ENCODE measurements at places on chromosomes 5 and 9. TPM values are rescaled to one million over a fixed set of nuclear protein-coding genes. Genes with fewer than 3 reads are reported as not detected.
A peak's percentile ranks its signal among the peaks of the same experiment; 100 is the strongest.

The PAM gene
- 124 TPM for total RNA-seq

The IFNA21 gene
- not detected for total RNA-seq

GRCh38 chr9:131672451-131672850, 67.4 kb downstream of the RAPGEF1 start:
- DNase-seq = no peak

DNA sequence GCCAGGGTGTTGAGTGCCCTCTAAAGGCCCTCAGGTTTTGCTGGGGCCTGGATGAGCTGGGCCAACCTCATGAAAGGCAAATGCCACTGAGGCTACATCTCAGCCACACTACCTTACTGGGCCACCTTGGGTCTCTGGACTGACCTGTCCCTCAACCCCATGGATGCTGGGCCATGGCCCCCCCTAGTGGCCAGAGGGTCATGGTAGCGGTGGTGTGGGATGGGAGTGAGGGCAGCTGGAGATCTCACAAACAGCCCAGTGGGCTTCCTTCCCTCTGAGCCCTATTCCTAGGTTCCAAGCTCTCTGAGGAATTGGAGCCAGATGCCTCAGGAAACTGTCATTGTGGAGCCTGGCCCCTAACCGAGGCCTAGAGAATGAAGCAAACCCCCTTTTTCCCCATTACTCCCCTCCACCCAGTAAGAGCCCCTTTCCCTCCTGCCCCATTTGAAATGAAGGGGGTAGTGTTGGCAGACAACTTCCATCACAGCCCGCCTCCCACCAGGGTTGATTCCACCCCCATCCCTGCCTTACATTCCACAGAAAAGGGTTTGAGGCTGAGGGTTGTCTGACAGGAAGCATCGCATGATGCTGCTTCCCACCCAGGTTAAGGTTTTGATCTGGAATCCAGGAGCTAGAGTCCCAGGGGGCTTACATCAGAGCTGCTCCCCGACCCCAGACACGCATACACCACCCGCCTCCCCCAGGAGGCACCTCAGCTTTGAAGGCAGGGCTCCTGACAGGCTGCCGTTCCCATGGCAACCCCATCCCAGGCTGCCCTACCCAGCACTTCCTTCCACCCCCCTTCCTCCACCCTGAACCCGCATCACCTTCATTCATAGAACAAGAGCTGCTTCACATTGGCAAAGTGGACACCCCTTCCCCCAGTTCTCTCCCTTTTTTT, 63.9 kb downstream of the PCDH1 start:
- DNase-seq = peak; percentile 67

The IL4 gene
- total RNA-seq = 2.6 TPM

The PTTG1 gene
- total RNA-seq = 139 TPM

- no peak for DNase-seq
These were observed 192.2 kb downstream of the PAPPA start for GRCh38 chr9:116345817-116346216.

DNA sequence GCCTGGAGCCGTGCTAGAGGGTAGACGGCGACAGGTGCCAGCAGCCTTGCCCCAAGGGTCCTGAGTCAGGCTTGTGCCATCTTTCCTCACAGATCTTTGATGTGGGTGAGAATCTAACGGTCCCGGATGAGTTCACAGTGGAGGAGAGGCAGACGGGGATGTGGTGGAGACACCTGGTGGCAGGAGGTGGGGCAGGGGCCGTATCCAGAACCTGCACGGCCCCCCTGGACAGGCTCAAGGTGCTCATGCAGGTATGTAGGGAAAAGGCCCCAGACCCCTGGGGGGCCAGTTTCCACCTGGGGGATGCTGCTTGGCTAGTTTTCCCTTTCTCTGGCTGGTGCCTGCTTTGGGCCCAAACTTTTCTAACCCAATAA, 24.0 kb downstream of the PTGES2 start:
- no peak for DNase-seq

- DNase-seq = no peak
These were observed 83.3 kb upstream of the CXCL14 start for GRCh38 chr5:135662061-135662481.

- no peak for DNase-seq
These were observed 31.8 kb upstream of the POU4F3 start for GRCh38 chr5:146306838-146307237.

- DNase-seq = no peak
These were observed 9.9 kb upstream of the OSMR start for GRCh38 chr5:38835887-38836286.

- DNase-seq = no peak
These were observed 3.7 kb downstream of the TXN start for GRCh38 chr9:110252509-110253139.

DNA sequence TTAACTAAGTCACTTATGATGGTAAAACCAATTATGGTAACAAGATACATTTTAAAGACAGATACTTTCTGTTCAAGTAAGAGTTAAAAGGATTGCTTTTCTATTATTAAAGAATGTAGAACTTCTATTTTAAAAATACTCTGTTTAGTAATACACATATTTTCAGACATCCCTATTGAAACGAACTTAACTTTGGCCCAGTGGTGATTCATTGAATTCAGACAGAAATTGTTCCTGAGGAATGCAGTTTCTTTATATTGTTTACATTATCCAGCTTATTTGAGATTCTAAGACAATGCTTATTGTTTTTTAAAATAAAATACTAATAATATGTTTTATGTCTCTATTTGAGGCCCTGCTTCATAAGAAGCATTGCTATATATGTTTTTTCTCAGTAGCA, 816.4 kb downstream of the SEMA5A start:
- no peak for DNase-seq

DNA sequence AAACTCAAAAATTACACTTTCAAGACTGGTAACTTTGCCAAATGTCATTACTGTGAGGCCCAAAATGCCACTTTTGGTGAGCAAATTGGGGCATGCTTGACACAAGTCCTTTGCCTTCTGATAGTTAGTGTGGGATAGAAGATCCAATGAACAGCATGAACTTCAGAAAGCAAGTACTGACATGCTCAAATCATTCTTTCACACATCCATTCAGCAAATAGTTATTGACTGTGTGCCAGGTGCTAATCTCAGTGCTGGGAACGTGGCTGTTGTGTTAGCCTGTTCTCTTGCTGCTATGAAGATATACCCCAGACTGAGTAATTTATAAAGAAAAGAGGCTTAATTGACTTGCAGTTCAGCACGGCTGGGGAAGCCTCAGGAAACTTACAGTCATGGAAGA, 247.0 kb downstream of the CHSY3 start:
- no peak for DNase-seq

DNA sequence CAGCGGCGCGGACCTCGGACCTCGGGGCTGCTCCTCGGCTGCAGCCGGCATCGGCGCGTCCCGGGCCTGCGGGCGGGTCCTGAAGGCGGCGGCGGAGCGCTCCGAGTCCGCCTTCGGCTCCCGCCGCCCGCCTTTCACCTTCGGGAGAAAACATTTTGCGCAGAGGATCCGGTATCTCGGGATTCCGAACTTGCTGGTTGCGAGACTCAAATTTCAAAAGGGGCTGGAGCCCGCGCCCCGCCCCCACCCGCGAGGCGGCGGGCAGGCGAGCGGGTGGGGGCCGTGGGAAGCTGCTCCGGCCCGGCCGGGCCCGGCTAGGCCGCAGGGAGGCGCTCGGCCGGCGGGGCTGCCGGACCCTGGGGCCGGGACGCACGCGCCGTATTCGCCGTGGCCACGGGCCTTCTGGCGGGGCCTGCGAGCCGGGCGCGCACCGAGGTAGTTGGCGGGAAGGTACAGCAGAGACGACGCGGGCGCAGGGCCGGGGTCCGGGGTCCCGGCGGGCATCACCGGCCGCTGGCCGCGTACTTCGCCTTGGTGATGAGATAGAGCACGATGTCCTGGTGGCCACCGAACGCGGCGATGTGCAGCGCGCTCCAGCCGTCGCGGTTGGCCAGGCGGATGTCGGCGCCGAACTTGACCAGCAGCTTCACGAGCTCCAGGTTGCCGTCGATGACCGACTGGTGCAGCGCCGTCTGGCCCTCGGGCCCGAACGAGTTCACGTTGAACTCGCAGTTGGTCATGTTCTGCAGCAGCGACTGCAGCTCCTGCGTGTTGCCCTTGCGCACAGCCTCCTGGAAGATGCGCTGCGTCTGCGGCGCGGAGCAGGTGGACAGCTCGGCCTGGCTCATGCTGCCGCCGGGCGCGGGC, 757 bp downstream of the NRARP start:
- DNase-seq = no peak

DNA sequence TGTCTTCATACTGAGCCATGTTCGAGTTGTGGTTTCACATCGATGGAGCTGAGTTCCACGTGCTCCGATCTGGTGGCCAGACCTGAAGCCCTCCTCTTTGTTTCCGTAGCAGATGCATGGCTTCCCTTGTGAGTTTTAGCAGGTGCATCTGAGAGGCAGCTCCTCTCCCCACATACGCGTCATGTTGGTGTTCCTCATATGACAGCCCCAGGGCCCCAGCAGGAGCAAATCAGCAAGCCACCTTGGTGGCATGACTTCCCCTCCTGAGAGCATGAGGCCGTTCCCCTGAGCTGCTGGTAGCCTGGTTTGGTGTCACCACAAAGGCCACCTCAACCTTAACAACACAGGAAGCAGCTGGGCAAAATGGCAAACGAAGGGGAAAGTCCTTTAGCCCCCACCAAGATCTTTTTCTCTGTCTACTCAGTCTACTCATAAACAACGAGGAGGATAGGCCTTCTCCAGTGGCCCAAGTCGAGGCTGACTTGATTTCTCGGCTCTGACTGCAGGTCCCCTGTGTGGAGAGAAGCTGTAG, 5.9 kb downstream of the CYFIP2 start:
- DNase-seq = peak; percentile 89

The PTGR1 gene
- not detected for total RNA-seq

- DNase-seq = no peak
These were observed 163.8 kb upstream of the TRPM3 start for GRCh38 chr9:71285191-71285656.

DNA sequence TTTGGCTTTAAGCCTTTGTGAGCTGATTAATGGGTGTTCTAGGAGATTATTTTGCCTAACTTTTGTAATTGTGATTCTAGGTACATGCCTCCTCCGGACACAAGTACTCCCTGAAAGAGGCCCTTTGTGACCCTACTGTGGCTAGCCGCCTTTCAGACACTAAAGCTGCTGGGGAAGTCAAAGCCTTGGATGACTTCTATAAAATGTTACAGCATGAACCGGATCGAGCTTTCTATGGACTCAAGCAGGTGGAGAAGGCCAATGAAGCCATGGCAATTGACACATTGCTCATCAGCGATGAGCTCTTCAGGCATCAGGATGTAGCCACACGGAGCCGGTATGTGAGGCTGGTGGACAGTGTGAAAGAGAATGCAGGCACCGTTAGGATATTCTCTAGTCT, 13.6 kb downstream of the ITGA1 start:
- no peak for DNase-seq

DNA sequence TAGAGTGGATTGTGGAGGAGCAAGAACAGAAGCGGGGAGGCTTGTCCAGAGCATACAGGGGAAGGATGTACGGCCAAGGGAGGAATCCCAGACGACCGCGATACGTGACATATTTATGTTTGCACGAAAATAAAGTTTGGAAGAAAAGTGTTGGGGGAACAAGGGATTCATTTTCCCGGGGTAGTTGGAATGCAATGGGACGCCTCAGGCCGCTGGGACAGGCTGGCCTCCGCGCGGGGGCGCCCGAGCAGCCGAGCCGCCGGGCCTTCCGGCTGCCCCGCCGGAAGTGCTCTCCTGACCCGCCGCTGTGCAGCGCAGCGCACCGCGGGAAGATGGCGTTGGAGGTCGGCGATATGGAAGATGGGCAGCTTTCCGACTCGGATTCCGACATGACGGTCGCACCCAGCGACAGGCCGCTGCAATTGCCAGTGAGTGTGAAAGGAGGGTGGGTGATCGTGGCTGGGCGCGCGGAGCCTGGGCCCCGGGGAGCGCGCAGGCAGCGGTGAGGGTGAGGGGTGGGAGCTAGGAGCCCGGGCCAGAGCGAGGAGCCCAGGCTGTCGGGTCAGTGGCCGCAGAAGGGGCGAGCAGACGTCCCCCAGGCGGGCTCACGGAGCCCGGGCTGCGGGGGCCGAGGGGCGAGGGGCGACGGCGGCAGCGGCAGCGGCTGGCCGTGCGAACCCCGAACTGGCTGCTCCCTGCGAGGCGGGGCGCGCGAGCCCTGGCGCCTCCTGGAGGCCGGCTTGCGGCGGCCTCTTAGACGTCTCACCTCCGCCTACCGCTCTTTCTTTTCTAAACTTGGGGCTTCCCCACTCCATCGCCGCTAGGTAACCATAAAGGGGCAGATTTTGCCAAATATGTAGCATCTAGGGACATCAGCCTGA, at the start of gene PHAX:
PHAX (plus strand) TSS at position 317 of the 881 bp plus-strand sequence; CDS start at position 333, 16 bp downstream.
- DNase-seq = peak; percentile 88

GRCh38 chr9:110066929-110067716, 140.8 kb downstream of the C9orf152 start:
- DNase-seq = no peak

- DNase-seq = no peak
These were observed 167.8 kb upstream of the TUT7 start for GRCh38 chr9:86521977-86522376.

DNA sequence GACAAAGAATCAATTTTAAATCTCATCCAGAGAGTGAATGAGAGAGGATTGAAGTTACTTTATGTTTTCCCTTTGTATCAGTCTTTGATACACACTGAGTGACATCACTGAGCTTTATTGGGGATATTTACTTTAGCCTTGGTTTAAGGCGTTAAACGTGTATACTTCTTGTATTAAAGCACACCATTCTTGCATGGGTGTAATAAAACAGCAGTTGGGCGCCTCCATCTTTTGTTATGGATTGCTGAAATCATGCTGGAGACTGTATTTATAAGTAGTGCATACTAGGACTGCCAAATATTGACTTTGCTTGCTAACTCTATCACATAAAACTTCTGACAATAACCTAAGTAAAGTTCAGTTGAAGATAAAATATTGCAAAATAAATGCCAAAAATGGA, 1755.8 kb upstream of the WWC1 start:
- DNase-seq = no peak

DNA sequence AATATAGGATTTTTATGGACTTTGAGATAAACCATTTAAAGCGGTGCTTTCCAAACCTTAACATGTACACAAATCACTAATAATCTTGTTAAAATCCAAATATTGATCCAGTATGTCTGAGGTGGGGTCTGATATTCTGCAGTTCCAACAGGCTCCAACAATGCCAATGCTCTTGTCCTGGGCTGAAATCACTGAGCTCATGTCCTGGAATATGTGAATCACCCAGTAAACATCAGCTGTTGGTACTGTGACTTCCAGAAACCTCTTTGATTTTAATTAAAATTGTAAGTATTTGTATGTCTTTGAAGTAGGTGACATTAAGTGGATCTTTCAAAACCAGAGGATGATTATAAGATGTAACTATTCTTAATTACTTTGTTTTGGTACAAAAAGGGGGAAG, 52.8 kb upstream of the CAST start:
- no peak for DNase-seq

The SPACA9 gene
- total RNA-seq = 1.0 TPM

DNA sequence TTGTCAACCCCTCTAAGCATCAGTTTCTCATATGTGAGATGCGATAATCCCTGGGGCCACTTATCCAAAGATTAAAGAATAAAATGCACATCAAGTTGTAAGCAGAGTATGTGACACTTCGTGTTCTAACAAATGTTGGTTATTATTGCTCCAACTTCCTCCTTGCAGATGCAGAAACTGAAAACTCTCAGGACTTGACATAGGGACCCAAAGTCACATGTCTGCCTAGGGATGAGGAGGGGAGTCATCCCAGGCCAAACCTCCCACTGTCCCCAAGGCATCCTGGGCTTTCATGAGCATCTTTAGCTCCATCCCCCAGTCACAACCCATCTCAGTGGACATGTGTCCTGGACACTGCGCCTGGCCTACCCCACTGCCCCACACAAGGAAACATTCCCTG, 27.5 kb upstream of the SYK start:
- no peak for DNase-seq

The ADAMTS13 gene
- total RNA-seq = 0.67 TPM

The CTNND2 gene
- total RNA-seq = not detected

The FAM221B gene
- not detected for total RNA-seq
